ENCODE measurements at places on chromosomes 16 and 17.

DNA sequence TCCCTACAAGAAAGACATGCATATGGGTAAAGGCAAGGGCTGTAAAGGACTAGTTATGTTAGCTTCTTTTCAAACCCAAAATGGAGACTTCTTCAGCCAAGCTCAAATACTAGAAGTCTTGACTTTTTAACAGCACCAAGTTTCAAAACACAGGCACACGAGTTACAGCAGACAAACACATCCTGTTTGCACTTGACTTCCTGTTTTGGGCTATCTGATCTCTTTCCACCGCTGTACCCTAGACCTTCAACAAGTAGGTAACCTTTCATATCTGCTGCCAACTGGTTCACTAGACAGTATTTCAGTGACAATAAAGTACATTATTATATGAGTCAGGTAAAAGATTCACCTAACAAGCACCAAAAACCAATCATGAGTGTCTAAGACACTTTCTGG is 12.3 kb downstream of the RFFL start:
- no peak for DNase-seq

DNA sequence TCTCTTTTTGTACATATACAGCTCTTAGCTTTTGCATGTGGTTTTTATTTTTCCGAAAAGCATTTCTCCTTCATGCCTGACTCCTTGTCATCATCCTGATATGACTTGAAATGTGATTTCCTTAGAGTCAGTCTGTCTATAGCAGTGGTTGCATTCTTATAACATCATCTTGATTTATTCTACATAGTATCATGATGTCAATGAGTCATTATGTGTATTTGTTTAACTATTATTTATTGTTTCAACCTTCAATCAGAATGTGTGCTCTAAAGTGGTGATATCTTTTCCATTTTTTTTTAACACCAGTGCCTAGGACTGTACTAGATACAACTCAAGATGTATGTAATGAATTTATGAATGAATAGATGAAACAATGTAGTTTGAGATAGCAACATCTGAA is 354.9 kb upstream of the CDH8 start:
- no peak for DNase-seq

DNA sequence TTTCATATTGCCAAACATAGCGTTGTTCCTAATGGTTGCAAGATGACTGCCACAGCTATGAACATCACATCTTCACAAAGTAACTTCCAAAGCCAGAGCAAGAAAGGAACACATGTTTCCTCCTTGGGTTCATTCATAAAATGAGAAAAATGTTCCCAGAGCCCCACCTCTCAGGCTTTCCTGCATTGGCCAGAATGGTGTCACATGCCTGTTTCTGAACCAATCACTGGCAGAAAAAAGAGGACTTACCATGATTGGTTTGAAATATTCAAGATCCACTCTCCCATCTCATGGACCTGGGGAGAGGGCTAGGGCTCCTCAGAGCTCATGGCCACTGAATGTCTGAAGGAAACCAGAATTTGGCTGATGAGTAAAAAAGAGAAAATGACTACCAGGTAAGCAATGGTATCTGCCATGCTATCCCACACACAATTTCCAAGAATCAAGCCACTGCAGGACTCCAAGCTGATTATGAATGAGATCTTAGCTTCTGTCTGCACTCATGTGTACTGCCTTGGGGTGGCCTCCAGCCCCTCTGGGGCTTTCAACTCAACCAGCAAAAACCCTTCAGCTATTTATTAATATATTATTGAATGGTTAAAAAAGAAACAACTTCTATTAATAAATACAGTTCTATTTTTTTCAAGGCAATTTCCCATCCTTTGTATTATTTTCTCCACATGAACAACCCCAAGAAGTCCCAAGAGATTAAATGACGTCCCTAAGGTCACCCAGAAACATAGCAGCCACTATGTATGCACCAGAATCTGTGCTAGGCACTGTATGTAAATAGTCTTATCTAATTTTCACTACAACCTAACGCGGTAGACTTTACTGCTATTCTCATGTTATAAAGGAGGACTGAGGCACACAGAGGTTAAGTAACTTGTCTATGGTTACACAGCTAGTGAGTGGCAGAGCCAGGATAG is 61.4 kb upstream of the TMC5 start:
- no peak for DNase-seq

- no peak for DNase-seq
Measured at GRCh38 chr16:88532434-88533241, 37.6 kb upstream of the ZC3H18 start.

DNA sequence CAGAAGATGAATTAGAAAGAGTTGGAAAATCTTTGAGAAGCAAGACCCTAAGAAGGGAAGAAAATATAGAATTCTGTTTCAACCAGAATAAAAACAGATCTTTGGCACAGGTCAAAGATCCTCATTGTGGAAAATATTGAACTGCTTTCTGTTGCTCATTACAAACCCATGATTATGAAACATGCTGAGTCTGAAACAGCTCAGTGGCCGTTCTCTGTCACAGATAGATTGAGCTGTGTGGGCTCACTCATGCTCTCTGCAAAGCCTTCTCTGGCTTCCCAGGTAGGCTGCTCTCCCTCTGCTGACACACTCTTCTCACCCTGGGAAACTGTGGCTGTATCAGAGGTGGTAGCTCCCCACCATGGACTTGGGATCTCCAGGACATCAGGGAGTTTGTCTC is 3.4 kb upstream of the KRT38 start:
- DNase-seq, result no peak

DNA sequence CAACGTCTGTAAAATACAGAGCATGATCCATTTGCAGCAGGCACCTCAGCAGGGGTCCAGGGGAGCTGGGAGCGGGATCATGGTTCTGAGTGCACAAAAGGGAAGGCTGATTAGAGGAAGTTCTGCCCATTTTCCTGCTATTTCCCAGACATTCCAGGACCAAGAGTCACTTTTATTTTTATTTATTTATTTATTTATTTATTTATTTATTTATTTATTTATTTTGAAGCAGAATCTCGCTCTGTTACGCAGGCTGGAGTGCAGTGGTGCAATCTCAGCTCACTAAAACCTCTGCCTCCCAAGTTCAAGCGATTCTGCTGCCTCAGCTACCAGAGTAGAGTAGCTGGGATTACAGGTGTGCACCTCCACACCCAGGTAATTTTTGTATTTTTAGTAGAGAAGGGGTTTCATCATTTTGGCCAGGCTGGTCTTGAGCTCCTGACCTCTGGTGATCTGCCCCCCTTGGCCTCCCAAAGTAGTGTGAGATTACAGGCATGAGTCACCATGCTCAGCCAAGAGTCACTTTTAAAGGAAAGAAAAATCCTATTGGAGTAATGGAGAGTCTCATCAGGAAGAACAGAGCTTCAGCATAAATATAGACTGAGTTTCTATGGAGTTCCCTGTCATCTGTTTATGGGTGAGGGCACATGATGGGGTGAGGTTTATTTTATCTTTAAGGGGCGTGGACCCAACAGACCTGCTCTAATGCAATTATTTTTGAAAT is 355.2 kb downstream of the HAPSTR1 start:
- no peak for DNase-seq

- no peak for DNase-seq
Measured at GRCh38 chr16:14357328-14357727, 272.7 kb downstream of the PARN start.

GRCh38 chr16:71214746-71215381 is 15.7 kb downstream of the HYDIN start:
- no peak for DNase-seq

DNA sequence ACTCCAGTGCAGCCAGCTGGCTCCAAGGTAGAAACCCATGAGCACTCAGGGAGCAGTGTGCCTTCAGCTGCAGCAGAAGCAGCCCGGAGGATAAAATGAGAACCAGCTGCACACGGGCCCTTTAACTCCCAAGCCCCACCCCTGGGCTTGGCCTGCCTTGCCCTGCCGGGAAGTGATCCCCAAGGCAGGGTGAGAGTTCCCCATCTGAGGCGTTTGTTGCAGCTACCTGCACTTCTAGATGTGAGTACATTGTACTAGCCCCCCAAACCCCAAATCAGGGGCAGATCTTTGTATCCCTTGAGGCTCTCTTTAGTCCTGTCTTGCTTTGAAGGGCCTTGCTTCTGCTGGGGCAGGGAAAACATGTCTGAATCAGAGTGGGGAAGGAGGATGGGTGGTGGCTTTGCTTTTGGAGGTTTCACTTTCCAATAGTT is at the start of gene MVP:
MVP (plus strand) TSS at position 192 of the 431 bp plus-strand sequence. CDS start 10,088 bp downstream, outside the sequence.
- no peak for DNase-seq

GRCh38 chr16:88902744-88903143 is 36.3 kb upstream of the PABPN1L start:
- no peak for DNase-seq

- DNase-seq, result no peak
Measured at GRCh38 chr16:67265834-67266233, 13.5 kb upstream of the PLEKHG4 start.

- DNase-seq, result no peak
Measured at GRCh38 chr16:12543700-12544476, 259.8 kb downstream of the CPPED1 start.
